ENCODE measurements at places on chromosomes 12 and 14. TPM values are rescaled to one million over a fixed set of nuclear protein-coding genes. Genes with fewer than 3 reads are reported as not detected.

- no peaks in the 10 kb centered on the region for H3K36me3 ChIP-seq
- no peaks in the 10 kb centered on the region for H3K4me1 ChIP-seq
- H3K27ac ChIP-seq = no peak overlapping the region
- no peak overlapping the region for H3K4me3 ChIP-seq
- no peak for DNase-seq
Observed at GRCh38 chr14:65745396-65746190, 333.1 kb downstream of the FUT8 start.

GRCh38 chr12:45990468-45991283 lies at the start of gene SCAF11:
SCAF11 (minus strand) TSS chr12:45990574; CDS start chr12:45964167, 26,407 bp downstream.
- peaks cover 26% of the 10 kb centered on the region for H3K4me1 ChIP-seq
- no peaks in the 10 kb centered on the region for H3K36me3 ChIP-seq
- H3K4me3 ChIP-seq = peak within 1 kb of the TSS; percentile 70
- peak within 1 kb of the TSS; percentile 99 for H3K27ac ChIP-seq

- H3K36me3 ChIP-seq = no peaks in the 10 kb centered on the region
- H3K4me3 ChIP-seq = no peak overlapping the region
- H3K4me1 ChIP-seq = no peaks in the 10 kb centered on the region
Observed at GRCh38 chr12:124120739-124121138, 147.7 kb downstream of the ZNF664 start.

- H3K4me1 ChIP-seq = no peaks in the 10 kb centered on the region
- no peaks in the 10 kb centered on the region for H3K36me3 ChIP-seq
- H3K4me3 ChIP-seq = no peak overlapping the region
- DNase-seq = no peak
- H3K27me3 ChIP-seq = no peaks in the 10 kb centered on the region
Observed at GRCh38 chr12:87338681-87339080, 690.5 kb downstream of the C12orf50 start.

- H3K27ac ChIP-seq = peak overlapping the region; percentile 89
- no peaks in the 10 kb centered on the region for H3K27me3 ChIP-seq
- no peak overlapping the region for H3K4me3 ChIP-seq
- peaks cover 20% of the 10 kb centered on the region for H3K4me1 ChIP-seq
- no peaks in the 10 kb centered on the region for H3K36me3 ChIP-seq
Observed at GRCh38 chr12:93091886-93092648, 163.0 kb upstream of the EEA1 start.

GRCh38 chr14:105331575-105332349 lies 17.2 kb downstream of the PACS2 start:
- H3K4me3 ChIP-seq = no peak overlapping the region
- no peak for DNase-seq
- no peaks in the 10 kb centered on the region for H3K4me1 ChIP-seq
- H3K36me3 ChIP-seq = no peaks in the 10 kb centered on the region
- no peaks in the 10 kb centered on the region for H3K27me3 ChIP-seq

GRCh38 chr12:93582351-93582750 lies 9.9 kb downstream of the SOCS2 start:
- H3K27me3 ChIP-seq = no peaks in the 10 kb centered on the region
- no peaks in the 10 kb centered on the region for H3K4me1 ChIP-seq
- no peak for DNase-seq
- H3K36me3 ChIP-seq = no peaks in the 10 kb centered on the region
- H3K4me3 ChIP-seq = no peak overlapping the region
- no peak overlapping the region for H3K27ac ChIP-seq

DNA sequence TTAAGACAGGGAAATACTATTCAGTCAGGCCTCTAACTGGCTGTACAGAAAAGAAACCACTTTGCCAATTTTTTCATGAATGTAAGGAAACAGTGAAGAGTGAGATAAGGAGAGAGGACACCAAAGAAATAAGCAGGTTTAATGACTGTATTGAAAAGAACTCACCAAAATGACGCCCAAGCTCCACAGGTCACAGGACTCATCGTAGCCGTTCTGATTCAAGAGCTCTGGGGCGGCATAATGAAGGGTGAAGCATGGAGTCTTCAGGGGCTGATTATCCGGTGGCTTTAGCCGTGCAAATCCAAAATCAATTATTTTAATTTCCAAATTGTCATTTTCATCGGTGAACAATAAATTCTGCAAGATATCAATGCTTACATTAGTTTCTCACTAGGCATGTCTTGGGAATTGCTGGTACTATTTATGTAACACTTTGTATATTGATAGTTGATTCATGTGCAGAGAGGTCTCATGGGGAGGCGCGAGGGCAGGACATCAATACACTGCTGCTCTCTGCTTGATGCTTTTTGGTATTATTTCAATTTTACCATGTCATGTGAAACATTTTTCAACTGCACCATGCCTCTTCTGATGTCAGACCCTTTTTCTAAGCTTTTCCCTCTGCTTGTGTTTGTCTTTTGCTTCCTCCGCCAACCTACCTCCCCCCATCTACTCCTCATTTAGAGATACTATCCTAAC lies 74.2 kb upstream of the TTC7B start:
- no peaks in the 10 kb centered on the region for H3K27me3 ChIP-seq
- no peaks in the 10 kb centered on the region for H3K4me1 ChIP-seq
- H3K36me3 ChIP-seq = no peaks in the 10 kb centered on the region
- H3K4me3 ChIP-seq = no peak overlapping the region
- no peak for DNase-seq

DNA sequence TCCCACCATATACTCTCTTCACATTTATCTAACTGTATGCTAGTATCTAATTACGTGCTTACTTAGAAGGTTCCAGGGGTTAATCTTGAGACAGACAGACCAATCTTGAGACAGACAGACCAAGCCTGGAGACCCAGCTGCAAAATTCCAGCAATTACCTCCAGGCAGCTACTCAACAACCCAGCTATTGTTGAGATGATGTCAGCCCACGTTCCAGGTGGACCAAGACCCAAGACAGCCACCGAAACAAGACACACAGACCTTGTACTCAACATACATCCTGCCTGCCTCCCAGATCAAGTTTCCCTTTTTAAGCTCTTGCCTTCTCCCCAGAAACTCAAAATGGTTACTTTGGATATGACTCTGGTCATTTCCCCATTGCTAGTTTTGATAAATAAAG lies 64.9 kb upstream of the VASH1 start:
- H3K27me3 ChIP-seq = no peaks in the 10 kb centered on the region
- no peaks in the 10 kb centered on the region for H3K4me1 ChIP-seq
- H3K27ac ChIP-seq = no peak overlapping the region

GRCh38 chr12:2904260-2904659 lies 13.6 kb downstream of the TULP3 start:
- H3K27me3 ChIP-seq = no peaks in the 10 kb centered on the region
- no peak overlapping the region for H3K27ac ChIP-seq
- H3K4me1 ChIP-seq = no peaks in the 10 kb centered on the region

DNA sequence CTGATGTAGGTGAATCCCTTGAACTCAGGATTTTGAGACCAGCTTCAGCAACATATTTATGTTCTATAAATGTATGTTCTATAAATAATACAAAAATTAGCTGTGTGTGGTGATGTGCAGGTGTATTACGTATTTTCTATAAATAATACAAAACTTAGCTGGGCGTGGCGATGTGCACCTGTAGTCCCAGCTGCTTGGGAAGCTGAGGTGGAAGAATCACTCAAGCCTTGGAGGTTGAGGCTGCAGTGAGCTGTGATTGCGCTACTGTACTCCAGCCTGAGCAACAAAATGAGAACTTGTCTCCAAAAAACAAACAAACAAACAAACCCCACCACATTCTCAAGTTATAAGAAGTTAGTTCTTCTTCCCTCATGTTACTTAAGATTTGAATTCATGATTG lies 39.5 kb downstream of the GABARAPL1 start:
- H3K36me3 ChIP-seq = no peaks in the 10 kb centered on the region
- no peak for DNase-seq
- H3K4me3 ChIP-seq = no peak overlapping the region
- H3K27me3 ChIP-seq = no peaks in the 10 kb centered on the region

- peaks cover 5% of the 10 kb centered on the region for H3K4me1 ChIP-seq
- peaks cover 33% of the 10 kb centered on the region for H3K27me3 ChIP-seq
- peak; percentile 80 for DNase-seq
Observed at GRCh38 chr14:69879175-69880043, at the start of gene SMOC1. SMOC1 (plus strand) TSS chr14:69879416; CDS start chr14:69879679, 263 bp downstream.

DNA sequence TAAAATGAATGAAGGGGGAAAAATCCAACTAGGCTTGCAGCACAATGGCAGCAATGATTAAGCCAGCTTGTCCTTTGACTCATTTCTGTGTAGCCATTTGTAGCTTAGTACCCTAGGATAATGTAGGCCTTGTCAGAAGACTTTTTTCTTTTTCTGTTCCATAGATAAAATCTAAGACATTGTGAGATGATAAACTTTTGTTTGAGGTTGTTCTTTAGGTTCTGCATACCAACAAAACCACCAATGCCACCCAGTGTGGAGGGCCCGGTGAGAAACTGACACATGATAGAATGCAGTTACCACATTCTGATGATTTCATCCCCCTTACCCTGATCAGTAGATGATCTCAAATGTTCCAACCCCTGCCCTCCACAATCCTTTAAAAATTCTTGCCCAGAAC lies 6.6 kb upstream of the KLRD1 start:
- H3K36me3 ChIP-seq = no peaks in the 10 kb centered on the region
- no peaks in the 10 kb centered on the region for H3K27me3 ChIP-seq
- H3K27ac ChIP-seq = no peak overlapping the region
- H3K4me1 ChIP-seq = no peaks in the 10 kb centered on the region
- no peak for DNase-seq
- no peak overlapping the region for H3K4me3 ChIP-seq

- H3K27ac ChIP-seq = no peak overlapping the region
- no peaks in the 10 kb centered on the region for H3K4me1 ChIP-seq
- no peak overlapping the region for H3K4me3 ChIP-seq
- no peaks in the 10 kb centered on the region for H3K36me3 ChIP-seq
- no peaks in the 10 kb centered on the region for H3K27me3 ChIP-seq
- DNase-seq = no peak
Observed at GRCh38 chr12:20520532-20520931, 152.2 kb downstream of the PDE3A start.

DNA sequence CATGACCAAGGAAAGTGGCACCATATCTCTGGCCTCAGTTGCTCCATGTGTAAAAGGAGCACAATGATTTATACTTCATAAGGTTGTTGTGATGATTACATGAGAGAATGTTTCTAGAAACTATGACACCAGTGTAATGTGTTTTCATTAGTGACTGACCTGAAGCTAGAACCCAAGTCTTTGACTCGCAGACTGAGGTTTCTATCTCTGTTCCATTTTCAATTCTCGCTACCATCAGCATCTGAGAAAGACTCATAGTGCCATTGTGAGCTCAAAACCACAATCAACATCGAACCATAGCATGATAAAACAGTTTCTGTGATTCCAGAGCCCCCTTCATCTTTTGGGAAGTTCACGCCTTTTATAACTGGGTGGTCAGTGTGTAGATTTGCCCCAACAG lies 53.8 kb downstream of the STAB2 start:
- DNase-seq = no peak
- H3K4me1 ChIP-seq = no peaks in the 10 kb centered on the region
- H3K4me3 ChIP-seq = no peak overlapping the region
- H3K27me3 ChIP-seq = no peaks in the 10 kb centered on the region

The SERPINA12 gene
- polyA plus RNA-seq = 0.25 TPM

The ACVRL1 gene
- 1.4 TPM for polyA plus RNA-seq

The ARMH4 gene
- polyA plus RNA-seq = 8.1 TPM

The CHD8 gene
- polyA plus RNA-seq = 22.1 TPM

The SMIM41 gene
- polyA plus RNA-seq = 0.15 TPM

All from hepatocyte (in vitro differentiated cells).